ENCODE measurements at places on chromosomes 16 and 17.

DNA sequence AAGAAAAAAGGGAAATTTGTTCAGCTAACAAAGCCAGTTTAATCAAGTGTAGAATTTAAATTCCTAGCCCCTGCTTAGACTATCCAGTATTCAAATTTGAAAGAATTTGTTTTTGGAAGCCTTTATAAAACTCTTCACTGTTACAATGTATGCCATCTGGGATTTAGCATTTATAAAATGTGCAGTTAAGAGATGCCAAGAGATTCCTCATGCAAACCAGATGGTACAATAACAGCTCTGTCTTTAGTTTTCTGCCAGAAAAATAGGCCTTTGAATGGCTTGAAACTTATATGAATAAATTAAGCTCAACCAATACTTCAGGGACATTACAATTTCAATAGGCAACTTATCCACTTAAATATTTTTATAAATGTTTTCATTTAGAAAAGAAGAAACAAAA is 6.8 kb upstream of the ANKS4B start:
- DNase-seq = no peak

DNA sequence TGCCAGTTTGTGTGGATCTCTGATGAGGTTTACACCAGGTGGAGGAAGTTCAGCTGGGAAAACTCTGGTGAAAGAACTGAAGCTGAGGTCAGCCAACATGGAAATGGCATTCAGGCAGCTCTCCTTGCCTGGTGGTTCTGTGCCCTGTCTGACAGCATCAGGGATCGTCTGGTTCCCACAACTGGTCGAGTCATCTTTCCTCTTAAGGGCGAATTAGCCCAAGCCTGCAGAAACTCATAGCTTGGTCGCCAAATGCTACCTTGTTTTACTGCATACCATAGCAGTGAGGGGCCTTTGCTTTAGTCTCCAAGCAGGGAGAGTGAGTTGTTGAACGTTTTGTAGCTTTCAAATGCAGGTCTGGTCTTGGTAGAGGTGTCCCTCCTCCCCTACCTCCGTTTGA is 7.2 kb downstream of the PLCG2 start:
- DNase-seq = no peak

DNA sequence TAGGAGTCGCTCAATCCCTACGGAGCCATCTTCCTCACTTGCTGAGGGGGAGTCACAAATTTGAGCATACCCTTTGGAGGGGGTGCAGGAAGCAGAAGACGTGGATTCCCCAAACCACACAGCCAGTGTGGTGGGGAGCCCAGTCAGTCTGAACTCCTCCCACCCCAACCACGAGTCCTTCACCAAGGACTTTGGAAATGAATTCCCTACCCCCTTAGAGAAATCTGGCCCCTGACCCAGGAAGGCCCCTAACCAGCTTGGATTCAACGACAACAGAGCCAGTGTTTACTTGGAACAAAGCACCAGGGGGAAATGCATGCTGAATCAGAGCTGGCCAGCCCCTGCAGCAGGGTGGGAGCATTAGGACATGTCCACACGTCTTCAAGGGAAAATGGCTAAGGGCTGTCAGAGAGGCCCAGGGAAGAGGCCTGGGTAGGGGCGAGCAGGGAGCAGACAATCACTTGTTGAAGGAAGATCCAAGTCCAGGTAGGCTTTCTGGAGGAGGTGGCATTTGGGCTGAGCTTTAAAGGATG is 5.5 kb upstream of the TMEM92 start:
- no peak for DNase-seq

DNA sequence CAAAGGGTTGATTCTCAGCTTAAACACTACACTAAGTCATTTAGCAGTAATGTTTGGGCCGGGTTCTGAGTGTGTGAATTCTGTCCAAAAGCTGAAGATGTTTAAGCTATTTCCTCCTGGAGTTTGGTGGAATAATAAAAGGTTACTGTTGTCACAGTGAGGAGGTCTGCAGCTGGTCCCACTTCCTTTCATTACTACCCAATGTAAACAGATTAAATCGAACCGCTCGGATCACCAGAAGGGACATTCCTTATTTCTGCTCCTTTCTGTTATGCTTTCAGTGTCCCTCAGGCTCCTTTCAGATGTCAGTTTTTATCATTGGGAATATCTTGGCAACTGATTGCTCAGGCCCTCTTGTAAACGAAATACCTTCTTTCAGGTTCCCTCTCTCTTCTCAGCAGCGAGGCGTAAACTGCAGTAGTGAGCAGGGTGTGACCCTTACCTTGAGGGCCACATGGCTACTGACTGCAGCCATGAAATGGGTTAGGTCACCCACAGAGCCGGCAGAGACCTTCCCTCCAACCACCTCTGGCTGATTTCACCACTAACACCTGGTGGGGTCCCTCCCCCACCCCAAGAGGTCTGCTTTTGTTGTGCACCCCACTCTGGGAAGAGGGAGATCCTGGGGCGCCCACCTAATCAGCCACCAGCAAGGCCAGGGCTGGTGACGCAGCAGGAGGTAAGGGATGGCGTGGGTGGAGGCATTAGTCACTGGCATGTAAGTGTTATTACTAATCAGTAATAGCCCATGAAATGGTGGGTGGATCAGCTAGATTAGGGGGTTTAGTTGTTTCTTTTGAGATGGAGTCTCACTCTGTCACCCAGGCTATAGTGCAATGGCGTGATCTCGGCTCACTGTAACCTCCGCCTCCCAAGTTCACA is 117.6 kb downstream of the VPS53 start:
- DNase-seq = no peak

DNA sequence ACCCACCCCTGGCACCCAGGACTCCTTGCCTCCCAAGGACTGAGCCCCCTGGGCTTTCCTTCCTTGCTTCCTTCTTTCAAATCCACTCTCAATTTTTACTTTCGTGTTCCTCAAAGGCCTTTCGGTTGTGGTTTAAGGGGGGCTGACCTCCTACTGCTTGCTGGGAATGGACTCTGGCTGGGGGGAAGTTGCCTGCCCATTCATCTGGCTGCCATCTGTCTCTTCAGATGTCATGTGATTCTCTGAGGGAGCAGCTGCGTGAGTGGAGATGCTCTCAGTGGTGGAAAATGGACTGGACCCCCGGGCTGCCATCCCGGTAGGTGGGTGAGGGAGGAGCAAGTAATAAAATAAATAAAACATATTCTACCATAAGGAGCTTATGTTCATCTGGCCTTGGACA is 93.8 kb upstream of the RPRML start:
- DNase-seq = no peak

- no peak for DNase-seq
Measured at GRCh38 chr16:15613676-15614075, 29.3 kb downstream of the MARF1 start.

DNA sequence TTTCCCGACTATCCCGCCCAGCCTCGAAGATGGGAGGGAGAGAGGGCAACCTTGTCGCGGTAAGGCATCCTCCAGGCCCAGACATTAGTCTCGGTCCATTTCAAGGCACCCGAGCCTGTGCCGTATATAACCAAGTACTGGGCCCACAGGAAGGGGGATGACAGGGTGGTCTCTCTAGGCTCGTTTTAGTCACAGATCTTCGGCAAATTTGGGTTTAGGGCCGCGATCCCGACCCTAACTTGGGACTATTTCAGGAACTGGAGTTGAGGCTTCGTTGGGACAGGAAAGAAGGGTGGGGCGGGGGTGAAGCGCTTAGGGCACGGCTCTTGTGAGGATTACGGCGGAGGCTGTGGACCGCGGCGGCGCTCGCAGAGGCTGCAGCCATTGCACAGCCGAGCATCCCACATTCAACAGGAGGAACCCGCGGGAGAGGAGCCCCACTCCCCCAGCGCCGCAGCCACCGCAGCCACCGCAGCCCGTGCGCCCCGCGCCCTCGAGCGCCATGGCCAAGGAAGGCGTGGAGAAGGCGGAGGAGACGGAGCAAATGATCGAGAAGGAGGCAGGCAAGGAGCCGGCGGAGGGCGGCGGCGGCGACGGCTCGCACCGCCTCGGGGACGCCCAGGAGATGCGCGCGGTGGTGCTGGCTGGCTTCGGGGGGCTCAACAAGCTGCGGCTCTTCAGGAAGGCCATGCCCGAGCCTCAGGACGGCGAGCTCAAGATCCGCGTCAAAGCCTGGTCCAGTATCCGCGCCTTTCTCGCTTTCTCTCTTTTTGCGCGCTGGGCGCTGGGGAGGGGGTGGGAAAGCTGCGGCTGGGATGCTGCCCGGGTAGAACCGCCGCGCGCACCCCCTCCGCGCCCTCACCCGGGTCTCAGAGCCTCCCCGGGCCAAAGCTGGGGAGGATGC is at the start of gene VAT1L:
TSS of gene VAT1L (plus strand) at position 384 of the 904 bp plus-strand sequence. CDS start at position 503, 119 bp downstream.
- DNase-seq = no peak

- DNase-seq = no peak
Measured at GRCh38 chr17:81890447-81891302, 711 bp downstream of the ALYREF start.

GRCh38 chr17:73248532-73248931 is 13.1 kb downstream of the CPSF4L start:
- DNase-seq = no peak

DNA sequence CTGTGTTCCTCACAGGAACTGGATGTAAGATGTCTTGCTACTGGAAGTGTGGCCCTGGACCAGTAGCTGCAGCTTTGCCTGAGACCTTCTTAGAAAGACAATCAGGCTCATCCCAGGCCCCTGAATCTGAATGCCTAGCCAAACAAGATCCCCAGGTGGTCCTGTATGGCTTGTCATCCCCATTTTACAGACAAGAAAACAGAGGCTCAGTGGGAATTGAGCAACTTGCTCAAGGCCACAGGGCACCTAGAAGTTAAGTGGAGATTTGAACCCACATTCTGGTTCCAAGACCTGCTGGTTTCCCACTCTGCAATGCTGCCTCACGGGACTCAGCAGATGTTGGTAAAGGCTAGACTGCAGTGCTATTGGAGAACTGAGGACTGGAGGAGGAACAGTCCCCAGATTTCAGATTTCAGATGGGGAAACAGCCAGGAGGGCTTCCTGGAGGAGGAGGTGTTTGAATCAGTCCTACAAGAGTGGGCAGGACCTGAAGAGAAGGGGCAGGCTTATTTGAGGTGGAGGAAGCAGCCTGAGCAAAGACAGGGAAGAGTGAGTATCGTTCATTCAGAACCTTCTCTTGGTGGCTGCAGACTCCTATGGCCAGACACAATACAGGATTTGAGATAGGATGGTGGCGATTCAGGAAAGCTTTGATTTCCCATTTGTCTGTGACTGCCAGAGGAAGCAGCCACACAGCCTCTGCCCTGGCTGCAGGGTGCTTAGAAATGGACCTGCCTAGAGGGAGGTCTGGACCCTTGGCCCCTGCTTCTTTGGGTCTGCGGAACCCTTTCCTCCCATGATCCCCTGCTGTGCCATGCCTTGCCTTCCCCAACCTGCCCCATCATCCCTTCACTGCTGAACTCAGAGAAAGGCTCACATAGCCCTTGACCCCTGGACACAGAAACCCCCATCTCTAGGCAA is 233.4 kb upstream of the NLRP1 start:
- DNase-seq = no peak

- no peak for DNase-seq
Measured at GRCh38 chr17:47335101-47335936, 11.6 kb downstream of the EFCAB13 start.

GRCh38 chr16:30645727-30646126 is 5.0 kb upstream of the PRR14 start:
- no peak for DNase-seq

GRCh38 chr17:59418732-59419166 is 87.3 kb downstream of the YPEL2 start:
- no peak for DNase-seq

DNA sequence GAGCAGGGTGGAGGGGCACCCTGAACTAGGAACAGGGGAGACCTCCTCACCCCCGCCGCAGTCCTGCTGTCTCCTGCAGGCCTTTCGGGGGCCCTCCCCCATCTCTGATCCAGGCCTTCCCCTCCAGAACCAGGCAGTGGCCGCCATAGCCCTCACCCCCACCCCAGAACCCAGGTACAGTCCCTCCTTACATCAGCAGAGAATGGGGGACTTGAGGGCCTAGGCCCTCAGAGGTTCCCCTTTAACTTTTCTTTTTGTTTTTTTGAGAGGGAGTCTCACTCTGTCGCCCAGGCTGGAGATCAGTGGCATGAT is 4.3 kb upstream of the HAP1 start:
- no peak for DNase-seq

DNA sequence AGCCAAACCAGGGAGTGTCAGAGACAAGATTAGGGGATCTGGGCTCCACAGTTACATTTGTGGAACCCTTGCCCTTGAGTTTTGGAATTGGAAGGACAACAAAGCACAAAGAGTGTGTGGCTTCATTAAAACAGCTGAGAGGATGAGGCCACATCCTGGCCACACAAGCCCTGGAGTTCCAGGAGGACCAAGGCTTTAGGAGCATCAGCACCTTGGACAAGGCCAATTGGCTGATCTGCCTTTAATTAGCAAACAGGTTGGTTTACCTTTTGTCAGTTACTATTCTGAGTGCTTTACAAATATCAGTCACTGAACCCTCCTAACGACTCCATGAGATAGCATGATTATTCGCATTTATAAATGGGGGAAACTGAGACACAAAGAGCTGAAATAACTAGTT is 54.7 kb downstream of the SLC6A2 start:
- no peak for DNase-seq

GRCh38 chr16:2178321-2179106 is 17.9 kb downstream of the CASKIN1 start:
- peak; percentile 48 for DNase-seq

- no peak for DNase-seq
Measured at GRCh38 chr16:30121741-30122571, 1.1 kb downstream of the MAPK3 start.
